D721Med (cell line): ENCODE measurements at places on chromosomes 7 and 10.

DNA sequence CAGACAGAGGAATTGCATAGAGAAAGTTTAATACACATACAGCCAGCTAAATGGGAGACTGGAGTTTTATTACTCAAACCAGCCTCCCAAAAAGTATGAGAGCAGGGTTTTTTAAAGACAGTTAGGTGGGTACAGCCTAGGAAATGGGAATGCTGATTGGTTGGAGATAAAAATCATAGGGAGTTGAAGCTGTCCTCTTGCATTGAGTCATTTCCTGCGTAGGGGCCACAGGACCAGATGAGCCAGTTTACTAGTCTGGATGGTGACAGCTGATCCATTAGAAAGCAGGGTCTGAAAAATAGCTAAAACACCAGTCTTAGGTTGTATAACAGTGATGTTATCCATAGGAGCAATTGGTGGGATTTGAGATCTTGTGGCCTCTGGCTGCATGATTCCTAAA, 76.1 kb upstream of the POM121L12 start:
- DNase-seq, result no peak

DNA sequence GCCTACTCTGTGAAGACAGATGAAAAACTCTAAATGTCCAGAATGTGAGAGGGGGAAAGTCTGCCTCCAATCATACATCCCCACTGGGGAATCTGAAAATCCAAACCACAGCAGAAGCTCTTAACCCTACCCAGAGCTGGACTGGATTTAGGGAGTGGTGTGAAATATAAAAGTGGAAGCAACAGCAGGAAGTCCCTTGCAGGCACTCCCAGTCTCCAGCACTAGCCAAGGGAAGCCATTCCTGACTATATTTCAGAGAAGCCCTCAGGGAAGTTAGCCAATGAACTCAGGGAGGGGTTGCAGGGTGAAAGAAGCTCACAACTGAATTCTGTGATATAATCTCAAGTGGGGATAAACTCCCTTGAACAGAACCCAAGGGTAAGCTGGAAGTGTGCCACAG, 51.5 kb downstream of the CRPPA start:
- no peak for DNase-seq

- DNase-seq, result no peak
Observed at GRCh38 chr10:119090968-119091367, 10.4 kb upstream of the EIF3A start.

- DNase-seq, result no peak
Observed at GRCh38 chr10:132417957-132418441, 21.0 kb downstream of the PWWP2B start.

DNA sequence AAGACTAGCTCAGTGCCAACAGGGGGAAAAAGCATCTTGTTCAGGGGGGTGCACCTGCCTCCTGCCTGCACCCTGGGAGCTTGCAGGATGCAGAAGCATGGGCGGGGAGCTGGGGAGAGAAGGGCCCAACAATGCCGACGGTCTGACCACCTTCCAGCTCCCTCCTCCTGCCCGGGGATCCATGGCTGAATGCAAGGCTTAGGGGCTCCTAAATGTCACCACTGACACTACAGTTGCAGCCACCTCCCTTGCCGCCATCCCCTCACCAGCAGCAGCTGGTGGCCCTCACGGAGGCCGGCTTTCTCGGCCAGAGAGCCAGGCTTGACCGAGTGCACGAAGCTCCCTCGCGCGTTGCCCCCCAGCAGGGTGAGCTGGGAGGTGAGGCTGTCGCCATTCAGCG, 78.8 kb upstream of the GNA12 start:
- no peak for DNase-seq

GRCh38 chr7:159023746-159024145, 120.9 kb downstream of the VIPR2 start:
- DNase-seq, result no peak

DNA sequence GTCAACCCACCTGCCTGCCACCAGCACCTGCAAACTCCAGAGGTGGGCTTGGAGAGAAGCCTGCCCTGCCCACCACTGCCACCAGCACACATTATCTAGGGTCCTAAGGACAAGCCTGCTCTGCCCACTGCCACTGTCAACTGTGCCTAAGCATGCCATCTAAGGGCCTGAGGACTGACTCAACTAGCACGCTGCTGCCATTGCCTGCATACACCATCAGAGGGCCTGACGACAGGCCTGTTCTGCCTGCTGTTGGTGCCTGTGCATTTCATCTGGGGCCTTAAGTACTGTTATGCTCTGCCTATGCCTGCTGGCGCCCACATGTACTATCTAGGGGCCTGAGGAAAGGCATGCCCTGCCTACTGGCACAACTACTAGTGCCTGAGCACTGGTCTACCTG, 27.0 kb upstream of the LRRD1 start:
- DNase-seq, result no peak

DNA sequence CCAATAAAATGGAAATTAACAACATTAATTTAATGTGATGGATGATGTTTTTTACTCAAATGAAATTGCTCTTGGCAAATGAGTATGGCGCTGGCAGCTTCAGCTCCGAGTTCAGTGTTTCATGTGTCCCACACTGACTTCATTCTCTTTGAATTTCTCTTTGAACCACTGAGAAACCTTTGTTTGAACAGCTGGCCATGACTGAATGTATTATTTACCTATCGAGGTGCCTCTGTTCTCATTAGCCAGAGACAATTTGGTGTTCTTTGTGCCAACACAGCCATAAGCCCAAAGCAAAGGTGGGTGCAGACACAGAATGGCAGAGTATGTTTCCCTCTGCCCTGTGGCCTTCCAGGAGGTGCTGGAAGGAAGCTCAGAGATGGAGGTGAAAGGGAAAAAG, 42.1 kb downstream of the TMEM178B start:
- DNase-seq, result no peak

DNA sequence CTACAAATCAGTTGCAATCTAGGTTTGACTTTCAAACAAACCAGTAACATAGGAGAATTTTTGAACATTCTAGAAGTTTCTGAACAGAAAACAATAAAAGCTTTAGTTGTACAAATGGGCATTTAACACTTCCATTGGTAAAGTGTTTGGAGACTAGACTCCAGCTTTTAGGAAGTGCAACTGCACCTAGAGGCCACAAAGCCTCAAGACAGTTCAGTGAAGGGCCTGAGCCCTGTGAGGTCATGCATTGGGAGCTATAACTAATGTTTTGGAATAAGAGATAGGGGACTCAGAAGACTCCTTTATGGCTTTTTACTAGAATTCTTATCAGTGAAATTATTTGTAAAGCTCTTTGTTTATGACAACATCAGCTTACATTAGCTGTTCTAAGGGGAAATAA, 3.0 kb upstream of the EPHB6 start:
- no peak for DNase-seq

GRCh38 chr7:138032186-138032585, 30.3 kb upstream of the CREB3L2 start:
- no peak for DNase-seq

DNA sequence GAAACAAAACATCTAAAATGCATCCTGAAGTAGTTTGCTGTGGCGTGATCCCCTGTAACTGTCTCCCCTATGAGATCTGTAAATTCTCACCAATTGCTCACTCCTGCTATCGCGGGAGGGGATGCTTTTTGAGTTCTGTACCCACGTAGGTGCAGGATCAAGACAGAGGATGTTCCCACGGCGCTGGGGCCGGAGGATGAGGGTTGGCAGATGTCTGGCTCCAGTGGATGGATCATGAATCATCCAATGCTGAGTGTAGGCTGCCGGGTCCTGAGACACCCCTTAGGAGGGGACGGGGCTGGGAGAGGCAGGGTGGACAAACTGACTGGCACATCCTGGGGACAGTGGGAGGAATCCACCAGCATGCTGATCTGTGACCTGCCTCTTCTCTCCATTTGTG, 224.4 kb downstream of the USP6NL start:
- no peak for DNase-seq

GRCh38 chr10:79939969-79940368, 8.9 kb downstream of the SFTPD start:
- no peak for DNase-seq

DNA sequence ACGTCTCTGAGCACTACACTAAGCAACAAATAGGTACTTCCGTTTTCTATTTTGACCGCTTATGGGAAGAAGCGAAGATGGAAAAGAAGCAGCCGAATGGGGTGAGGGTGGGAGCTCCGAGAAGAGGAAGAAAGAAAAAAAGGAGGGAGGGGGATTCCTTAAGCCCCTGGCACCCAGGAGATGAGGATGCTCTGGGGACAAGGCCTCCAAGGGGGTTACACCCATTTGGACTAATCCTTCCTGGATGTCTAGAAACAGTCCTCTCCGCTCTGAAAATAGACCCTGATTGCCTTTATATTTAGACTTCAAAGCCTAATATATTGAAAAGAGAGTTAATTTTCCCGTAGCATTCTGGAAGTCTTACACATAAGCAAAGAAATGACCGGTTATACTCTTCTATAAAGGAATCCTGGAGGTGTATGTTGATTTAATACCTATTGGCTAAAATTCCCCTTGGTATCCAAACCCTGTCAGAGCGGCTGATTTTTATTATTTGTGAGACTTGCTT, 676 bp upstream of the HTR7 start:
- DNase-seq, result no peak

- DNase-seq, result no peak
Observed at GRCh38 chr10:50224330-50224952, 26.9 kb downstream of the ASAH2 start.

DNA sequence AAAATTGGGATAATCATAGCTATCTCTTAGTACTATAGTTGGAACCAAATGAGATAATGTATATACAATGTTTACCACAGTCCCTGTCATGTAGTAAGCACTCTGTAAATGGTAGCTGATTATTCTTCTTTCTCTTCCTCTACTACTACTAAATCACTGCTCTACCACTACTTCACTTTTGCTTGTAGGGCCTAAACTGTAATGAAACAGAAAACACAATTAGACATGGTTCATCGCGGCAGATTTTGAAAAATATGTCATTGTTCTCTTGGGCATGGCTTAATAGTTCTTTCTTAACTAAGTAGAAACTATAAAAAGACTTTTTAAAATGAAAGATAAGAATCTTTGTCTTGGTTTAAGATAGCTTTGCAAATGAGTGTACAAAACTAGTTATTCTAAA, 34.9 kb downstream of the R3HCC1L start:
- DNase-seq, result no peak

DNA sequence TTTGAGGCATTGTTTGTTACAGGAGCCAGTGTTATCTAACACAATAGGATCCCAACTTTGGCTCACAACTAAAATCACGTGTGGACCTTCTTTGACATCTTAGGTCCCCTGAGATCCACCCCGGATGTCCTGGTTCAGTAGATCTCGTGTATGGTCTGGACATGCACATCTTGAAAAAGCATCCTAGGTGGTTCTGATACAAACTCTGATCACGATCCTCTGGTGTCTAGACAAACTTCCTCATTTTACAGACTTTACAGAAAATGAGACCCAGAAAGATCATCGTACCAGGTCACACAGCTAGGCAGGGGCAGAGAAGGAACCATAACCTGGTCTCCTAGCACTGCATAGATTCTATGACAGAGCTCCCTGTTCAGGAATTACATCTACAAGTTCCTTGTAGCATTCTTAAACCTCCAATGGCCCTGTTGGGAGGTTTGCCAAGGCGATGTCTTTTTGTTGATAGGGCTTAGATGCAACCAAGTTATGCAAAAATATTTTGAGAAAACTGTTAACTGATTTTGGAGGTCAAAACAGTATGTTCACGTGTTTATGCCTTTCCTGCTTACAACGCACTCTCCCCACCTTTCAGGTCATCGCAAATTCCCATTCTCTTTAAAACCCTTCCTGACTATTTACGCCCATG, 30.8 kb upstream of the CHST15 start:
- DNase-seq, result no peak

- no peak for DNase-seq
Observed at GRCh38 chr10:103894441-103894864, 23.5 kb downstream of the STN1 start.

GRCh38 chr7:84002348-84002747, 192.2 kb downstream of the SEMA3A start:
- no peak for DNase-seq

GRCh38 chr7:157414702-157415096, 77.9 kb downstream of the DNAJB6 start:
- no peak for DNase-seq

- no peak for DNase-seq
Observed at GRCh38 chr7:157493776-157494175, 157.0 kb downstream of the DNAJB6 start.

- no peak for DNase-seq
Observed at GRCh38 chr7:91557789-91558404, 293.7 kb downstream of the FZD1 start.

GRCh38 chr7:55549457-55549856, 22.8 kb downstream of the VOPP1 start:
- DNase-seq, result no peak

DNA sequence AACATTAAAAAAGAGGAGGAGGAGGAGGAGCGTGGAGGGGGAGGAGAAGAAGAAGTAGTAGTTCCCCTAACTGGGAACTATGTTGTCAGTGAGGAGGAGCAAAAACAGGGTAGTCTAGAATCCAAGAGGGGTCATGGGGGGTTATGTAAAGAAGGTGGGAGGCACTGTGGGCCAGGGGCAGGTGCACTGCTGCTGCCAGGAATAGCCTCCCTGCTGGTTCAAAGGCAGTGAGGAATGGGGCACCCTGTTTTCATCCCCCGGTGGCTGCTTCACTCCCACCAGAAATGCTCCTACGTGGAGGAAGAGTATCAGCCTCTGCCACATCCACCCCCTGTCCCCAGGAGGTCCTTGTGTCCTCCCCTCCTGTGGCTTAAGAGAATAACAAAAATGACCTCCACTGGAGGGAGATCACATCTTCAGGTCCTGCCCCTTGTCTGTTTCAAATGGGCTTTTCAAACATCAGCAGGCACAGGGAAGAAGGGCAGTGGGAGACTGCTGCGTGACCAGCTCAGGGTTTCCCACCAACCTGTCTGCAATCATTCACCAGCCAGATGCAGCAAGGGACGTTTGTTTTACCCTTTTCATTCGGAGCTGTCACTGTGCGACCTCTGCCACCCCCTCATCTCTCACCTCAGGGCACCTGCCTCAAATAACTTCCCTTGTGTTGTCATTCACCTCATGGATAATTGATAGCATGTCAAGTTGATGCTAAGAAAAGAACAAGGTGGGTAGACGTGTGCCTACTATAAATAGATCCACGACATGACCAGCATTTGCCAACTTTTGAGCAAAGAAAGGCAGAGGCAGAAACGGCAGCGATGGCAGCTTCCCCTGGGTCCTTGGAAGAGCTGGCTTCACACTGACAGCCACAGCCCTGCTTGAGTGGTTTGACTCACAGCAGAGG, 92.6 kb downstream of the DGKI start:
- DNase-seq, result no peak

DNA sequence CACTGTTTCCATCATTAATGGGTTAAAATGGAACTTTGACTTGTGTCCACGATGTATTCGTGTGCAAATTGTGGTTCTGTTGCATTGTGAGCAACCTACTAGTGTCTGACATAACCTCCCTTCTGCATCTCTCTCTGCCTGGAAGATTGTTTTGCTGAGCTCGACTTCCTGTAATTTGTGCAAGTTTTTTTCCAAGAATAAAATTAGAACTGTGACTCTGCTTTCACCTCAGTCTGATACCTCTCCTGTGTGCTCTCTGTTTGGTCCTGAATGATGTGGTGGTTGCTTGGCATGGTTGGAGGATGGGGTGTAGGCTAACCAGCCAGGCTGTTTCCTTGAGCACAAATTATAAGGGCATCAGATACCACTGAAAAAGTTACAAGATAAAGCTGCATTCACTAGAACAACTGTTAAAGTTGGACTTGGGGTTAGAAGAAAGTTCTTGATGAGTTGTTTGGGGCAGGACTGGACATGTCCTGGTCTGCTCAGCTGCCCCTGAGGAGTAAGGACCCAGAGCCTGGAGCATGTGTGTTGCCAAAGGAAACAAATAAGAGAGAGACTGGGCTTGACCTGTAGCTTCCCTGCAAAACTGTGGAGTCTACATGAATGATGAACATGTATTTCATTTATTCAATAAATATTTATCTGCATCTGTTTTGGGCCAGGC, 1.9 kb upstream of the VOPP1 start:
- DNase-seq, result no peak
